ENCODE measurements at places on chromosomes 1 and 21. TPM values are rescaled to one million over a fixed set of nuclear protein-coding genes. Genes with fewer than 3 reads are reported as not detected.

DNA sequence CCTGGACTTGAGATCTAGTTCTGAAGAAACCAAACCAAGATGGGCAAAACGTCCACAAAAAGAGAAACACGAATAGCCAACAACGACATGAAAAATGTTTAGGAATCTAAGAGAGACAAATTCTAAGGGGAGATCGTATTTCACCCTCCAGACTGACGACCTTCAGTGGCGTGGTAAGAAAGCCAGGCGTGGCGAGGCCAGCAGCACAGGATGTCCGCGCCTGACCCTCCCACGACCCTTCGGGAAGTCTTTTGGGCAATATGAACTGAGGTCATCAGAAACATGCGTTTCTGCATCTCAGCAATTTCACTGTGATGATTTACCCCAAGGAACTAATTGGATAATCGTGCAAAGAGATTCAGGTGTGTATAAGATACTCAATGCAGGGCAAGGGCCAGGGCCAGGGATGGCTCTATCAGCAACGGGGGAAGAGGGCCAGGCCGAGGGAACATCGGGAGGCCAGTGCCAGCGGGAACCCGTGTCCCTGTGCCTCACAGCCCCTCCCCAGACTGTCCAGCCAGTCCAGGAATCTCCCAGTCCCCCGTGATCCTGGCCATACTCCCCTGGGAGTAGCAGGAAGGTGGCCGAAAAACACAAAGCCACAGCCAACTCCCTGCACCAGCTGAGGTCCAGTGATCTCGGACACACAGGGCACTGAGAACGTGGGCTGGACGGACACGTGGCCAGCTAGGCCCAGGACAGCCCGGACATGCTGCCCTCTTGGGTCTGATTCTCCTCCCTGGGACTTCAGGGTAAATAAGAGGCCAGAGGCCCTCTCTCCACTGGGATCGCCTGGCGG lies 53.6 kb upstream of the ADARB1 start:
- H3K4me1 ChIP-seq = no peaks in the 10 kb centered on the region
- peaks cover 1% of the 10 kb centered on the region for H3K36me3 ChIP-seq
- no peak overlapping the region for H3K4me3 ChIP-seq
- H3K27me3 ChIP-seq = no peaks in the 10 kb centered on the region

The WNT4 gene
- 0.72 TPM for total RNA-seq

DNA sequence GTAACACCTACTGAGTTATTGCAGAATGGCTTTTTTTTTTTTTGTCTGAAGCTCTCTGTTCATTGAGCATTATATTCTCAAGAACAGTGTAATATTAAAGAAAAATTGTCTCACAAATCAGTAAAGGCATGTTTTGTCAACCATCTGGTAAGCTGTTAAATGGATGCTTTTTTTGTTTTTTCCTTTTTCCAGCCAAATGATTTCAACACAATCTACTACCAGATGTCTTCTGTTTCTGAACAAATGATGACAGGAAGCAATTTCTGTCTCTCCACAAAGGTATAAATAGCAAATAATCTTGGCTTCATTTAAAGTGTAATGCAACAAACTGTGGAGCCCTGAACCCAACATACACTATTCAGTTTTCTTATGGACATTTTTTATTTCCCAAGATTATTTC lies 78.6 kb upstream of the RGS2 start:
- no peaks in the 10 kb centered on the region for H3K4me1 ChIP-seq
- H3K27ac ChIP-seq = no peak overlapping the region
- H3K4me3 ChIP-seq = no peak overlapping the region
- DNase-seq = no peak

- peak; percentile 31 for DNase-seq
- no peak overlapping the region for H3K27ac ChIP-seq
- H3K4me3 ChIP-seq = no peak overlapping the region
- no peaks in the 10 kb centered on the region for H3K4me1 ChIP-seq
- H3K27me3 ChIP-seq = no peaks in the 10 kb centered on the region
Observed at GRCh38 chr1:14190508-14190907, 408.0 kb upstream of the KAZN start.

The C1orf141 gene
- total RNA-seq = not detected

DNA sequence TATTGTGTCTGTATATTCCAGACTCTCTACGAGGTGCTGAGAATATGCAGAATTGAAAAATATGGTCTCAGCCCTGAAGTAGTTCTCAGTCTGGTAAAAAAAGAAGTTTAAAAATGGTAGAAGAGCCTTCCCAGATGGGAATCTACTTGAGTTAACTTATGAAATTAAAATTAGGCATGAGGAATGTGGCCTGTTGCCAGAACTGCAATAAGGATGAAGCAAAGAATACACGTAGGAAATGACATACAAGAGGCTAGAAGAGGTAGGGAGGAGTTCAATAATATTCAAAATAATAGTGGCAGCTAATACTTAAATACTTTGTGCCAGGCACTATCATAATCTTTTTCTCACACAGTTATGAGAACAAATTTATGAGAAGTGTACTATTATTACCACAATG lies 6.3 kb downstream of the ASPM start:
- DNase-seq = no peak
- H3K4me1 ChIP-seq = no peaks in the 10 kb centered on the region
- peaks cover 47% of the 10 kb centered on the region for H3K36me3 ChIP-seq
- no peak overlapping the region for H3K4me3 ChIP-seq
- H3K27ac ChIP-seq = no peak overlapping the region
